SIG-M5 (cell line): ENCODE measurements at places on chromosomes 5 and 9.

DNA sequence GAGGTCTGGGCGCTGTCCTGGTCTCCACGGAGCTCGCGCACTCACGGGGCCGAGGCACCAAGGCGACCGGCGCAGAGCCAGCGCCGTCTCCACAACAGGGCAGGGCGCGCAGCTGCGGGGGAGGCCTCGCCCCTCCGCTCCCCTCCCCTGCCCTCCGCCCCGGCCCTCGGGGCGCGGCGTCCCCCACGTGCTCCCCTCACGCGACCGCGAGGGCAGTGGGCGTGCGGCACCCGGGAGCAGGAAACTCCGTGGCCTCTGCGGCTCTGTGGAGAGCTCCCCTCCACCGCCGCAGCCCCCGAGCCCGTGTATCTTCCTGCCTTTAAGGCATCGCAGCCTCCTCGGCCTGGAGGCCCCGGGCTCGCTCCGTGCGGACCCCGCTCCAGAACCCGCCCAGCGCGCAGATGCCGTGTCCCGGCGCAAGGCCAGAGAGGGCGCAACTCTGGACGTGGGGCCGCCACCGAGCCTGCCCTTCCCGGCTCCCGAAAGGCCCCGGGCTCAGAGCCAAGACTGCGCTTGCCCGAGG is 708 bp upstream of the TUBB4B start:
- no peak for DNase-seq

- DNase-seq: no peak
Observed at GRCh38 chr5:167730656-167731055, 560.8 kb upstream of the WWC1 start.

DNA sequence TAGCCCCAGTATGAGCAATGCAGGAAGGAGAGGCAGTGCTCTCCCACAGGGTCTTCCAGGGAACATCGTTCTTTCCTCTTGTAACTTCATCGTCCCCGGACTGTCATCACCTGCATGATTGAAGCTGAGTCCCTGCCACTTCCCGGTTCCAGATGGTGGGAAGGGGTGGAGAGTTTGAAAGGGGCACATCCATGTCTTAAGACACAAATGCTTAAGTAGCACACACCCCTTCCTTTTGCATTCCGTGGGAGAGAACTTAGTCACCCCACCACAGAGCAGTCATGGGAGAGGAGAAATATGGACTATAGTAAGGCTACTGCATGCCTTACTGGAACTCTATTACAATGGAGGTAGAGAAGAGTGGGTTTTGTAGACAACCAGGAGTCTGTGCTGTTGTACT is 165.3 kb upstream of the GAS1 start:
- no peak for DNase-seq

GRCh38 chr5:12023614-12024241 is 119.5 kb upstream of the CTNND2 start:
- DNase-seq: no peak

GRCh38 chr9:91099436-91099835 is 262.3 kb downstream of the AUH start:
- DNase-seq: no peak
